Stimulated activated CD4-positive, alpha-beta T cell treated with anti-CD3 and anti-CD28 coated beads, Interleukin-12 subunit alpha, Interleukin-12 subunit beta, amount 100 ng/mL, for 24 hours (primary cell): ENCODE measurements at places on chromosomes 11 and 22.

DNA sequence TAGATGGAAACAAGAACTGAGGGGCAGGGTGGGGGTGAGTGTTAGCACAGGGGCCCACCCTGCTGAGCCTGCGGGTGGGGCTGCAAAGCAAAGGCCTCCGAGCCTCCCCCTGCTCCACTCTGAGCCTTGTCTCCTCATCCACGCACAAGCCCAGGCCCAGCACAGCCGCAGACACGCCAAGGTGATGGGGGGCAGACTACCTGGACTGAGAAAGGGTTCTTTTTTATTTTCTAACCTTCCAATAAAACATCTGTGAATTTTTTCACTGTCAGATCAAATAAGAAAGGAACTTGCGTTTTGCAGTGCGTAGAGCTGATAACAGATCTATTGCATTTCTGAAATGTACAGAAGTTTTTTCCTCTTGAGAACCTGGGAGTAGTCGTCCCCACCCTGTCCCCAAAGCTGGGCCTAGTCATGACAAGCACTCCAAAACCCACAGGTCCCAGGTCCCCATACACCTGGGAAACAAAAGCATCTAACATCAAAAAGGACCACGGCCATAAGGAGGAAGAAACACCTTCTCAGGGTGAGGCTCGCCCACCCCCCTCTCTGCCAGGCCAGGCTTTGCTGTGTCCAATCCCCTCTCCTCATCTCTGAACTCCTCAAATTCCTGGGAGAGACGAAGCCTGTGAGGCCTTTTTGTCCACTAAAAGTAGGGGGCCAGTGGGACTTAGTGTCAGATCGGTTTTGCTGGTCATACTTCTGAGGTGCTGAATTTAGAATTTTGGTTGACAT lies 22.7 kb upstream of the CD5 start:
- DNase-seq = no peak

- DNase-seq = no peak
Observed at GRCh38 chr11:36757075-36757474, 159.0 kb upstream of the RAG2 start.

DNA sequence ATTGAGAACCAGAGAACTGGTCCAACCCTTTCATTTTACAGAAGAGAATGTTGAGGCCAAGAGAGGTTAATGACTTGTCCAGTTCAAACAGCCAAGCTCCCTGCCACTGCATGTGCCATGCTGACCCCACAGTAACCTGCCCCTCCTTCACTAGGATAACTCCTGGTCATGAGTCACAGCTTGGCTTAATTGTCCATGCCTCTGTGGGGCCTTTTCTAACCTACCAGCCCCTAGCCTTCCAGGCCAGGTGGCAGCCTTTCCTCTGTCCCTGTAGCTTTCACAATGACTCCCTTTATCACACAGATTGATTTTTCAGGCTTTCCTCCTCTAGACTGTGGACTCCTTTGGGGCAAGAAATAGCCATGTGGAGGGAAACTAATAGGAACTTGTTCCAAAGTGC lies 97.2 kb downstream of the PIWIL4 start:
- DNase-seq = no peak

- DNase-seq = no peak
Observed at GRCh38 chr22:41217553-41218157, 12.5 kb downstream of the L3MBTL2 start.

DNA sequence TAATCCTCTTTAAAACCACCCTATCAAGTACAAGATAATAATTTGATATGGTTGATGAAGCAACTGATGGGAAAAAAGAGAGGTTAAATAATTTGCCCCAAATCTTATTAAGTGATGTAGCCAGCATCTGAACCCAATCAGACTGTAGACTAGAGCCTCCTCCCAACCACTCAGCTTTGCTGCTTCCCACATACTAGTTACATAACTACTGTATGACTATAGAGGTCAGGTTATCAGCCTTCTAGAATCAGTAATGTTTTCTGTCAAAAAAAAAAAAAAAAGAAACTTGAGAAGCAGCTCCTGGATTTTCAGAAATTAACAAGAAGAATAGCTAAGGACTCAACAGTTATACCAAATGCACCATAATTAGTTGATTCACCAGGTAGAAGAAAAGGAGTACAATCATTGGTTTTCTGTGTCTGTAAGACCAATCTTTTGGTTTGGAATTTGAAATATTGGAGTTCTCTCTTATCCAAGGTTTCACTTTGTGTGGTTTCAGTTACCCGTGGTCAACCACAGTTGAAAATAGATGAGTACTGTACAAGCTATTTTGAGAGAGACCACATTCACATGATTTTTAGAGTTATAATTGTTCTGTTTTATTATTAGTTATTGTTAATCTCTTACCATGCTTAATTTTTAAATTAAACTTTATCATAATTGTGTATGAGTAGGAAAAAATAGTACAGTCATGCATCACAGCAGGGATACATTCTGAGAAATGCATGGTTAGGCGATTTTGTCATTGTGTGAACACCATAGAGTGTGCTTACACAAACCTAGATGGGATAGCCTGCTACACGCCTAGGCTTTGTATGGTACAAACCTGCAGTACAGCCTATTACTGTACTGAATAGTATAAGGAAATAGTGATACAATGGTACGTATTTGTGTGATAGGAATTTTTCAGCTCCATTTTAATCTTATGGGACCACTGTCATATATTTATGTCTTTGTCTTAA lies 72.2 kb downstream of the PDHX start:
- no peak for DNase-seq

DNA sequence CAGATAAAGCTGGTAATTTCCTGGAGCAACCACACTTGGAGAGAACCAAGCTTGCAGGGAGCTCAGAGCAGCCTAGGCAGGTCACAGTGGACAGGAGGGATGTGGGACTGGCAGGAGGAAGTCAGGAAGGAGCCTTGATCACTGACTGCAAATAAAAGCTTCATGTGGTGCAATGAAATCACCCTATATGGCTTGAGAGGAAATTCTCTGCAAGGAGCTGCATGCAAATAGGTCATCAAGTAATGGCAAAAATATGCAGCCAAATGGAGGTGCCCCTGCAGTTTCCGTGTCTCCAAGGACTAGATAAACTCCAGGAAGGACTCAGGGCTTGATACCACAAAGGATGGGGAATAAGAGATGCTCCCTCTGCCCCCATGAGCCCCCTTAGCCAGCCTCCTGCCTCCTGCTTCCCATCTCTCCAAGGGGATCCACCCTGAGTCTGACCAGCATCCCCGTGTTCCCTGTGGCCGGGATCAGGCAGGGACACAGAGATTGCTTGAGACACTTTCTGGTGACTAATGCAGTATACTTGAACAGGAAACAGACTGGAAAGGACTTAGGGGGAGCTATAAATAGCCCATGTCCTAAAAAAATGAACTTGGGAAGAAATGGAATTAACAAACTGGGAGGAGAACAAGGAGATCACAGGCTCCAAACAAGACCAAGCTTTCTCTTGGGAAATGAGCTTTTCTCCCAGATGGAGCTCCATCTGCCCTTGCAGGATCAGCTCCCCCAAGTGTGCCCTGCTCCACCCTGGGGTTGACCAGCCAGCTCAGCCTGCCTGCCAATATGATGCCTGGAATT lies 23.9 kb upstream of the MICAL2 start:
- DNase-seq = no peak

DNA sequence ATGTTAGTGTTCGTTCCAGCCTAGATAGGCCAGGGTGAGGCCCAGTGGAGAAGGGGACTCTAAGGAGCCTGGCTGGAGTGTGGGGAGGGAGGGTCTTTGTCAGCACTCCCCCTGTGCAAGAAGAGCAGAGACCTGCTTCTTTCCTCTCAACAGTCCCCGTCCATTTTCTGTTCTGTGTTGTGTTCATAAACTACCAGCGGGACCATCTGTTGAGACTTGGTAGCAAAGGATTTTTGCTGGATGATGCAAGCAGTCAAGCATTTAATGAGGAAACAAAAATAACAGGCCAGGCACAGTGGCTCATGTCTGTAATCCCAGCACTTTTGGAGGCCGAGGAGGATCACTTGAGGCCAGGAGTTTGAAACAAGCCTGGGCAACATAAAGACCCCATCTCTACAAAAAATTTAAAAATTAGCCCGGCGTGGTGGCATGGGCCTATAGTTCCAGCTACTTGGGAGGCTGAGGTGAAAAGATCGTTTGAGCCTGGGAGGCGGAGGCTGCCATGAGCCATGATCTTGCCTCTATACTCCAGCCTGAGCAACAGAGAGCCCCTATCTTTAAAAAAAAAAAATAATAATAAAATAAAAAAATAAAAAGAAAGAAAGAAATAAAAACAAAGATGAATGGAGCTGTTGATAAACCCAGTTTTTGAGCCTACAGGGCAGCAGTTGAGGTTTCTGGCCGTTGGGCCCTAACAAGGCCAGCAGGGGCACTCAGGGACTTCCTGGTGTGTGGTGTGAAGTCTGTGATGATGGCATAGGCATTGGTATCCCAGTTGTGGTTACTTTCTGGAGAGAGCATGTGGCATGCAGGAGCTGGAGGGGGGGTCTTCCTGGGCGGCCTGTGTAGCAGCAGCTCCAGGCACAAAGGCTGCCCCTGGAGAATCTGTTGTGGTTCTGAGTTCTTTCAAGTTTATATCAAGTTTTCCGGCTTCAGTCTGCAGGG lies 1.7 kb upstream of the TXNRD2 start:
- DNase-seq = no peak

- DNase-seq = no peak
Observed at GRCh38 chr11:33696411-33696810, 4.2 kb downstream of the C11orf91 start.

DNA sequence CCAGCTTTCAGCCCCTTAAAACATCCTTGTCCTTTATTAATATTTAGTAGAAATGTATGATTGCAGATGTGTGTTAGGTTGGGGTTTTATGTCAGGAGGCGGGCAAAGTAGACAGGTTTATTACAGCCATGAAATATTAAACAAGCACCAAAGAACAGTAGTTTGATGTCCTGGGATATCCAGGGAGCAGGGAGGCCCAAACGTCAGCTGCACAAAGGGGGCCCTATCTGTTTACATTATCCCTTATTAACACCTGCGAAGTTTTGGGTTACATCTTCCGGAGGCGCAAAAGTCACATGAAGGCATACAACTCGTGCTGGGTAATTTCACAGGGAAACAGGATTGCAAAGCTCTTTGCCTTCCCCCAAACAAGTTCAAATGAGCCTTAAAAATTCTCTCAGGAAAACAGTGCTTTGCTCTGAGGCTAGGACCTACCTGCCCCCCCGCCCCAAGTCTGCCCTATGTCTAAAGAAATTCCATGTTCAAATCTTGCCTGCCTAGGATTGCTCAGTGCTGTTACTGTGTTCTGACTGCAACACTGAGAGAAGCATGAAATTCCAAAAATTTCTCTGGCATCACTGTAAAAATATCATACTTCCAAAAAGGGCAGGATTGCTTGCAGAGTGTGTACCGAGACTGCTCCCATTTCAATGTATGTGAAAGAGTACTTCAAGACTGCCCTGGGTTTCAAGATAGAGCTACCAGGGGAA lies 8.9 kb downstream of the MN1 start:
- DNase-seq = no peak

DNA sequence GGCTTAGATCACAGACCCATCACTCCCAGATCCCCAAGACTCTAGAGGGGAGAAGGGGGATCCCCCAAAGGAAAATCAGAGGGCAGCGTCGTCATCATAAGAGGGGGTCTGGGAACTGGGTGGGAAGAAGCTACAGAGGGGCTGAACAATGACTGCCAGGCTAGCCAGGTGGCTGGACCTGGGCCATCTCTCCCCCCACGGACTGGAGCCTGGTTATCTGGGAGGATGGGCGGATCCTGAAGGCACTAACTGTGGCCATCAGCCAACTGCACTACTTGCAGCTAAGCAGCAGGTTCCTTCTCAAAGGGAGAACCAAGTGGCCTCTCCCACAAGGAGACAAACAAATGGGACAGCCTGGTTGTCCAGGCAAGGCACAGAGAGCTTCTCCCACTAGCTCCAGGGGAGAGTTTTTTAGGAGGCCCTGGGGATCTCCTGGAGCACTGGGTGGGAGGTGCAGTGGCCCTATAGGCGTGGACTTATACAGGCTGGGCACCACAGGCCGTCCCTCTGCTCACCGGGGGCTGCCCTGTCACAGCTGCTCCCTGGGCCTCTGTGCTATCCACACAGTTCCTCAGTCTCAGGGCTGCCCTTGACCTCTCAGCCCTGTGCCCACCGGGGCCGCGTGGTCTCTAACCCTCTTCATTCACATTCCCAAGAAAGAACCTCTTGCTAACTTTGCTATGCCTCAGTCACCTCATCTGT lies 15.4 kb downstream of the P2RY6 start:
- DNase-seq = no peak

DNA sequence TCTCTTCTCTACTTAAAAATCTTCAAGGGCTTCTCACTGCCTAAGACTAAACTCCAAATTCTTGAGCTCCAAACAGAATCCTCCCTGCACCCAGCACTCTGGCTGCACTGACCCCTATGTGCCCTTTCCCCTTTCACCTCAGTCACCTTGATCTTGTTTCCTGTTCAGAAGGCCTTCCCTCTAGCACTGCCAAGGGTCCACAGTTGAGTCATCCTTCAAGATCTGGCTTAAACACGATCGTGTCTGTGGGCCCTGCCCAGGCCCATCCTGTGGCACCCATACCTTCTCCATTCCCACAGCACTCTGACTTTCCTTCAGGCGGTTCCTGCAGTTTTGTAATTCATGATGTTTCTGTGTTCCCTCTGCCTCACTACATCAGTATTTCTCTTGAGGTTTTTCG lies 129.2 kb downstream of the ARL14EP start:
- DNase-seq = no peak

- DNase-seq = no peak
Observed at GRCh38 chr22:23061471-23062280, 8.6 kb upstream of the GNAZ start.

DNA sequence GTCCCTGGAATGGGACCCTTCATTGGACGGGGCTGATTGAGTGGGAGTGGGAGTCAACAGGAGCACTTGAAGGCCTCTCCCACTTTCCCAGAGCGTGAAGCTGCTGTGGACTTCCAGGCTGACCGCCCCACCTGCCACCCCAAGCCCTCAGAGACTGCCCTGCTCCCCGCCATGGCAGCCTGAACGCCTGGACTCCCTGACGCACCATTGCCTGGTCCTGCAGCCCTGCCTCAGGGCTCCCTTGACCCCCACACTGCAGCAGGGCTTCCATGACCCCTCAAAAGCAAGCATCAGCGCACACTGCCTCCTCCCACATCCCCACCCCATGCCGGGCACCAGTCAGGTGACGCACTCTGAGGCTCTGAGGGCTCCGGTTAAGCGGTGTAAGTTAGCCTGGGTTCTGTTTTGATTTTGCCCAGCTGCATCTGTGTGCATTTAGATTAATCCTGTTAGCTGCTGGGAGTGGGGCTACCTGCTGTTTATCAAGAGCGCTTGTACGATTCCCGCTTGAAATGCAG lies 39.4 kb downstream of the TRIM29 start:
- DNase-seq = no peak

DNA sequence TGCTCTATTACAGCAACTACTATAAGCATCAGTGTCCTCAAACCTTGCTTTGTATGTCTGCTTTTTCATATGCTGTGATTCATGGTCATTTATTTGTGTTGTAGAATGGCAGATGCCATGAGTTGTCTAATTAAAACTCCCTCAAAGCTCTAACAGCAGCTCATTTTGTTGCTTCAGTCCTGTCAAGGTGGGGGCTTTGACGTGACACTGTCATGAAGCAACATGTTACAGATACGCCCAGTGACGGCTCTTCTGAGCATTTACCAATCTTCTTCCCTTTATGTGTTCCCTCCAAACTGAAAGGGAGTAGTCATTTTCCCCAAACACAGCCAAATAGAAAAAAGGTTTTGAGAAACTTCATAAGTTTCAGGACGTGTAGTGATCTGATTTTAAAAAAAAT lies 106.7 kb downstream of the DBX1 start:
- DNase-seq = no peak

- no peak for DNase-seq
Observed at GRCh38 chr22:42889304-42889703, 32.2 kb upstream of the ARFGAP3 start.
